Adipocyte (in vitro differentiated cells): ENCODE measurements at places on chromosomes 3 and 15.

DNA sequence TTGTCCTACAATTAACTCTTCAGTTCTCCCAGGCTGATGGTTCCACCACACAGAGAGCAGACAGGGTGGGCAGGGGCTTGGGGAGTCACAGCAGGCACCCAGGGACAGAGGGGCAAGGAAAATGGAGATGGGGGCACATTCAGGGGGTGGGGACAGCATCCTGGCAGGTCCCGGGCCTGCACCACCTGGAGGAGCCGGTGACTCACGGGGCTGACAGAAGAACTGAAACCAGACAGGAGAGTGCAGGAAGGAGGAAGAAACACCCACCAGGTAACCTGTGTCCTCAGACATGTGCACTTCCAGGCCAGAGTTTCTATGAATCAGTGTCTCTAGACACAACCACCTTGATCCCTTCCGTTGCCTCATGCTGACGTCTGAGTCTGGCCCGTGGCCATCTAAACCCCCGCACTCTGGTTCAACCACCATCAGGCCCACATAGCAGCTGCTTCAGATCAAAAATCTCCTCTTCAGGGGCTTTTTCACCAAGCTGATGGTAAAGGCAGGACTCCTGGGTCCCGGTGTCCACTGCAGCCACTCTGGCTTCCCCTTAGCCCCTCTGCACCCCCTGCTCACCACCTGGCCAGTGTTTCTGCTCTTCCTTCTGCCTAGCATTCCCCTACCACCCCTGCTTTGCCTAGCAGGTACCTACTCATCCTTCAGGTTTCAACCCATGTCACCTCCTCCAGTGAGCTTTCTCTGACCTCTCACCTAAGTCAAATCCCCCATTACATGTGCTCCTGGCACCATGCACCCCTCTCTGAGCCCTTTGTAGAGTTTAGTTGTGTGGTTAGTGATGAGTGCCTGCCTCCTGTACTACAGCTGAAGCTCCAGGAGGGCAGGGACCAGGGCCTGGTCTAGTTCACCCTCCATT, 16.5 kb upstream of the CYP11A1 start:
- no peak for DNase-seq

DNA sequence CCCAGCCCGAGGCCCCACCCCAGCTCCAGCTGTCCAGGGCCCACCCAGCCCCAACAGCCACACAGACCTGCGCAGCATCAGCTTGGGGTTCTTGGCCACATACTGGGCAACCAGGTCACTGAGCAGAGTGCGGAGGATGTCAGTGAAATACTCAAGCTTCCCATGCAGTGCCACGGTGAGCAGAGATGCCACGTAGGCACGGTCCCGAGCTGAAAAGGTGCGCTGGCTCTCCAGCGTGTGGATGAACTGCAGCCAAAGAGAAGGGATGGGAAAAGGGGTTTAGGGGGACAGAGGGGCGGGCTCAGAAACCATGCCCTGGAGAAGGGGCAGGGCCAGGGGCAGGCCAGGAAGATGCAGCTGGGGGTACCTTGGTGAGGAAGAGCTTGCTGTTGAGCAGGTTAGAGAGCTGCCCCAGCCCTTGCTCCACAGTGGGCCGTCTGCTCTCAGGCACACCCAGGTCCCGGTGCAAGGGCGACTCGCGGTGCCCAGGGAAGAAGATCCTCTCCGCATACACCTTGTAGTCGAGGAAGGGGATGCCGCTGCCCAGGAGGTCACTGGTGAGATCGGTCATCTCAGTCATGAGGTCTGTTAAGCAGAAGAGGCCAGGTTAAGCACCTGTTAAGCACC, 17.4 kb downstream of the PLXNB1 start:
- no peak for DNase-seq

GRCh38 chr15:82928711-82929110, 23.8 kb downstream of the HOMER2 start:
- DNase-seq, result no peak

DNA sequence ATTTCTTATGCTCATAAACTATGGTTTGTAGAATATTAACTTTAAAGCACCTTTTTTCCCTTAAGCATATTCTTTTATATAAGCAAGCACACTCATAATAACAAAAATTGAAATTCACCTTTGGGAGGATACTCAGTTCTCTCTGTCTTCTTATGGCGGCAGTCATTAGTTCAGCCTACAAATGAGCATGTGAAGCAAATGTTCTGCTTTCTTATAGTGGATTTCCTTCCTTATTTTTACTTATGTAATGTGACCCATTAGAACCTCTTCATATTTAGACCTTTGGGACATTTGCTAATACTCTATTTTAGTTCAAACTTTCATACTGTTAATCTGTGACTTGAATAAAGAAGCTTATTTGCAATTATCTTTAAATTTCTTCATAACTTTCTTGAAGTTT, at the start of gene P2RY13:
Gene P2RY13, minus strand, starts transcription at position 187 of the 400 bp plus-strand sequence. Its CDS starts 21 bp downstream, at position 166.
- no peak for DNase-seq

- peak; percentile 79 for DNase-seq
These were observed 4.8 kb downstream of the MESD start for GRCh38 chr15:80984856-80985255.

GRCh38 chr3:39262846-39263245, 17.0 kb downstream of the CX3CR1 start:
- no peak for DNase-seq

DNA sequence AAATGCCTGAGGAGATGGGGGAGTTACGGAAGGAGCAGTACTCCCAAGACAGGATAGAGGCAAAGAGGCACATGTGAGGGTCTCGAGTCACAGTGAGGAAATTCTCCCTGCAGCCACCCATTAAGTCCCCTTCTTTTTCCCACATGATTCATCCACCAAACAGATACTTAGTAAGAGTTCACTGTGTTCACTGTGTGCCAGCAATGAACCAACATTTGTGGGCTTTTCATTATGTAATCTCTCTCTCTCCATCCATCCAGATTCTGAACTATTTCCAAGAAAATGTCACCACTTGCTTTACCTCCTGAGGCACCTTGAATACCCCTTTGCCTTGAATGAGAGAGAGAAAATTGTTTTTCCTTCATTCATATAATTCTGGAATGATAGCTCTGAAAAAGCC, 24.6 kb upstream of the LRRFIP2 start:
- no peak for DNase-seq

DNA sequence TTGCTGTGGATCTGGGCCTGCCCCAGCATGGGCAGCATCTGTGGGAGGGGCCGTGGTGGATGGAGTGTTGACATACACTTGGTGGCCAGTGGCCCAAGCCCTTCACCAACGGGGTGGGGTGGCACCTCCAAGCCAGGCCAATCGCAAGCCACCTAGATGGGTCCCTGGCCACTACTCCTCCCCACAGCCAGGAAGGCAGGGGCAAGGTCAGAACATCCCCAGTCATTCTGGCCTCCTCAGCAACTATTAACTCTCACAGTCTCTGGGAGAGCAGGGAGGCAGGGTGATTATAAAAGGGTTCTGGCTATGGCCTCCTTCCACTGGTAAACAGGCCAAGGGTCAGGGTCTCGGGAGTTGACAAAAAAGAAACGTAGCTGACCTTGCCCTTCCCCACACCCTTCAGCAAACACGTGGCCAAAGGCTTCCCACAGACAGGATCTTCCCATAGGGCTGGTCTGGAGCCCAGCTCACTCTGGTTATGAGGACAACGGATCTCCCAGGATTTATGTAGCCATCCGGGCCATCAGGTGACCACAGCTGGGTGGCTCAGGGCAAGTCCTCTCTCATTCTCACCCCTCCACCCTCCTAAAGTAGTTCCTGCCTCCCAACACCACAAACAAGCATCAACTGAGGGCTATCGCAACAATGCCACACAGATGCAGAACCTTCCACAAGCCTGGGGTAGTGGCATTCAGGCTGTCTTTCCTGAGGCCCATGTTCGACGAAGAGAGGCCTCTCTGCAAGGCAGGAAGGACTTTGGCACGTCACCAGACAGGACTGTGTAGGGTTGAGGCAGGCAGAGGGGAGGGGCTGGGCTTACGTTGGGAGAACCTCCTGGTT, 18.9 kb downstream of the TLE3 start:
- DNase-seq, result no peak

DNA sequence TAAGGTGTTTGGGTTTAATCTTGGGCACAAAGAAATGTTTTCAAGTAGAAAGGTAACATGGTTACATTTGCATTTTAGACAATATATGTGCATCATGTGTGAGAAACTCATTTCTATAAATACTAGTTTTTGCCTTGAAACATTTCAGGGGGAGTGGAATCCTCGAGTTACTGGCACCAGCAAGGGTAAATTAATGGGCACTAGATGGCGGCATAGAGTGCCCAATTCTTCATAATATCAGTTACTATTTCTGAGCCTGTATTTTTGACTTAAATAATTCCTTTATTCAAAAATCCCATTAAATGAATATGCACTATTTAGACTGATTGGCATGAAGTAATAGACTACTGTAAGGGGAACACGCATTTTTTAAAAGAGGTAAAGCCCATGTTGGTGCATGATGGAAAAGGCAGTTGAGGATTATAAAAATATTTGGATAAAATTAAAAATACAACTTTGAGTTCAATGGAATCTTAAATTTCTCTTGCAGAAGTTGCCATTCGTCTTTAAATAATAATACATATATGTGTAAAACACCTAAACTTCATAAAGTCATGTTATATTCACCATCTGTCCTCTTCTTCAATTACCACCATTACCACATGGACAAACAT, 106.3 kb downstream of the ZBTB20 start:
- peak; percentile 79 for DNase-seq

DNA sequence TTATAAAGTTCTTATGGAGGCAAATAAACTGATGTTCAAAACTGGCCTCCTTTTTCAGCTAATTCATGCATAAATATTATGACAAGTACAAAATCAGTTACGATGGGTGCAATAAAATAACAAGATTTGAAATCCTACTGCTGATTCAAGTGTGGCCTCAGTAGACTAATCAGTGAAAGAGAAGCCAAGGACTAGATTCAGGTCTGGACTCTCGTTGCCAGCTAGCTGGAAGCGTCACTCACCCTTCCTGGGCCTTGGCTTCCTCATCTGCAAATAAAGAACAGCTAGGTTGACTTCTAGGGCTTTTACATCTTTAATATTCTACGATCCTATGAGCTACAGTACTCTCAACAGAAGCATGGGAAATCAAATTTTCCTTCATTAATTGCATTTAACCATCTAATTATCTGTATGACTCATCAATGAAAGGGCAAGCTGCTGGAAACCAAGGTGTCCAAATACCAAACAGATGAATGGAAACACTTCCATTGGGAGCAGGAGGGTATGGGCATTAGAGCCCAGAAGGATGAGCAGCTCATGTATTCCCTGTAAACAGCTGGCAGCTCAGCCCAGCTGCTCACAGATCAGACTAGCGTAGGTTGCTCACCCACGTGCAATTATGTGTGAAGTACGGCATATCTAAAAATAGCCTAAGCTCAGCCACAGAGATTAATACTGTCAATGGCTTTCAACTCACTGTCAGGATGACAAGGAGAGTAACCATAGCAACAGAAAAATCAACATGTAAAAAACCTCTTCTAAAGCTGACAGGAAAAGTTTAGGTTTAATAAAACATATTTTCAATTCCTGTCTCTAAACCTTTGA, 294.8 kb downstream of the PLCL2 start:
- no peak for DNase-seq

DNA sequence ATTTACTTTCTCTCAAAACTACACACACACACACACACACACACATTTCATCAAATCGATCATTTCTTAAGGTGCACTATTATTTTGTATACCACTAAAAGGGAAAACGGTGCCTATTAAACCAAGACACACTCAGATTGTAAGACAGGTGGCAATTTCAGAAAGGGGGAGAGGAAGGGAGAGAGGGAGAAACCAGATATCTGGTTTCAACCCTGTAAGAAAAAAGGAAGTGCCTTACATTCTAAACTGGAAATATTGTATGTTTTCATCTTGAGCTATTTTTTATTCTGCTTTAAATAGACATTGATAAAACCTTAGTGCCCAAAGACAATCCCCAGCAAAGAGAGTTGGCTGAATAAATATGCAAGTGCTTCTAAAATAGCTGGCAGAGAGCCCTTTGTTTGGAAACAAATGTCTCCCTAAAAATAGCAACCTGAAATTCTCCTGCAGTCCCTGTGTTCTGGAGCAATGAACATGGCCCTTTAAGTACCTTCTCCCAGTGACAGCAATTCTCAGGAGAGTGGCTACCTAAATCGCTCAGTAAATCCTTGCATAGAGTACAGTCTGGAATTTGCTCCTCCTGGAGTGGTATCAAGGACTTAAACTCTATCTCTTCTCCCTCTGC, 85.7 kb downstream of the RARB start:
- peak; percentile 37 for DNase-seq
